Activated B cell treated with CpG ODN at 0.5 μM for 24 hours (primary cell): ENCODE measurements at places on chromosomes 1 and 21. TPM values are rescaled to one million over a fixed set of nuclear protein-coding genes. Genes with fewer than 3 reads are reported as not detected.
A peak's percentile ranks its signal among the peaks of the same experiment; 100 is the strongest.

- peaks cover 17% of the 10 kb centered on the region for H3K27me3 ChIP-seq
- H3K4me3 ChIP-seq = no peak overlapping the region
- H3K36me3 ChIP-seq = no peaks in the 10 kb centered on the region
- no peak for DNase-seq
- no peak overlapping the region for H3K27ac ChIP-seq
- no peaks in the 10 kb centered on the region for H3K4me1 ChIP-seq
These were observed 74.3 kb upstream of the COG2 start for GRCh38 chr1:230568008-230568407.

Gene SELENOF
- total RNA-seq = 172 TPM in 2 replicates

Gene XCL1
- total RNA-seq = not detected in 2 replicates

Gene SLC9C2
- not detected in 2 replicates for total RNA-seq

DNA sequence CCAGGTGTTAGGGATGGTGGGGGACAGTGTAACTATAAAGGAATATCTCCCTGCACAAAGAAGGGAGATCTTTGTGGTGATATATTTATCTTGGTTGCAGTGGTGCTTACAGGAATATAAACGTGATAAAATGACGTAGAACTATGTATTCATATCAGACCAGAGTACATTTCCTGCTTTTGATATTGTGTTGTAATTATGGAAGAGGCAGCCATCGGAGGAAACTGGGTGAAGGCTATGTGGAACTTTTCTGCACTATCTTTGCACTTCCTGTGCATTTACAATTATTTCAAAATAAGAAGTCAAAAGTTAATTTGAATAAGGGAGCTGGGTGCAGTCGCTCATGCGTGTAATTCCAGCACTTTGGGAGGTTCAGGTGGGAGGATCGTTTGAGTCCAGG, 37.6 kb downstream of the NDUFS5 start:
- H3K4me3 ChIP-seq = no peak overlapping the region
- no peak for DNase-seq
- no peaks in the 10 kb centered on the region for H3K36me3 ChIP-seq
- H3K4me1 ChIP-seq = peaks cover 6% of the 10 kb centered on the region
- H3K27ac ChIP-seq = no peak overlapping the region
- H3K27me3 ChIP-seq = no peaks in the 10 kb centered on the region

GRCh38 chr1:223820971-223821370, 24.8 kb downstream of the TP53BP2 start:
- no peak overlapping the region for H3K4me3 ChIP-seq
- peaks cover 38% of the 10 kb centered on the region for H3K4me1 ChIP-seq
- peaks cover 34% of the 10 kb centered on the region for H3K36me3 ChIP-seq
- H3K27me3 ChIP-seq = no peaks in the 10 kb centered on the region
- DNase-seq = no peak

Gene SERPINC1
- total RNA-seq = 0.24 TPM in 2 replicates

Gene IFI44
- total RNA-seq = 9.2 and 10.4 TPM in 2 replicates

GRCh38 chr1:204973449-204973848, 69.6 kb upstream of the CNTN2 start:
- peaks cover 22% of the 10 kb centered on the region for H3K27me3 ChIP-seq
- H3K4me1 ChIP-seq = peaks cover 11% of the 10 kb centered on the region
- no peak for DNase-seq
- H3K4me3 ChIP-seq = no peak overlapping the region
- no peak overlapping the region for H3K27ac ChIP-seq

- no peaks in the 10 kb centered on the region for H3K4me1 ChIP-seq
- DNase-seq = no peak
- no peaks in the 10 kb centered on the region for H3K27me3 ChIP-seq
- H3K4me3 ChIP-seq = no peak overlapping the region
- H3K36me3 ChIP-seq = no peaks in the 10 kb centered on the region
- no peak overlapping the region for H3K27ac ChIP-seq
These were observed 53.1 kb upstream of the CYYR1 start for GRCh38 chr21:26626187-26626586.

- peak; percentile 21 for DNase-seq
- H3K36me3 ChIP-seq = no peaks in the 10 kb centered on the region
- H3K4me3 ChIP-seq = peak within 1 kb of the TSS; percentile 79
- H3K4me1 ChIP-seq = peaks cover 8% of the 10 kb centered on the region
- no peak within 1 kb of the TSS for H3K27ac ChIP-seq
These were observed at the start of gene HUNK for GRCh38 chr21:31872452-31873274. Gene HUNK (plus strand): TSS chr21:31873020. CDS start chr21:31873675, 655 bp downstream.

DNA sequence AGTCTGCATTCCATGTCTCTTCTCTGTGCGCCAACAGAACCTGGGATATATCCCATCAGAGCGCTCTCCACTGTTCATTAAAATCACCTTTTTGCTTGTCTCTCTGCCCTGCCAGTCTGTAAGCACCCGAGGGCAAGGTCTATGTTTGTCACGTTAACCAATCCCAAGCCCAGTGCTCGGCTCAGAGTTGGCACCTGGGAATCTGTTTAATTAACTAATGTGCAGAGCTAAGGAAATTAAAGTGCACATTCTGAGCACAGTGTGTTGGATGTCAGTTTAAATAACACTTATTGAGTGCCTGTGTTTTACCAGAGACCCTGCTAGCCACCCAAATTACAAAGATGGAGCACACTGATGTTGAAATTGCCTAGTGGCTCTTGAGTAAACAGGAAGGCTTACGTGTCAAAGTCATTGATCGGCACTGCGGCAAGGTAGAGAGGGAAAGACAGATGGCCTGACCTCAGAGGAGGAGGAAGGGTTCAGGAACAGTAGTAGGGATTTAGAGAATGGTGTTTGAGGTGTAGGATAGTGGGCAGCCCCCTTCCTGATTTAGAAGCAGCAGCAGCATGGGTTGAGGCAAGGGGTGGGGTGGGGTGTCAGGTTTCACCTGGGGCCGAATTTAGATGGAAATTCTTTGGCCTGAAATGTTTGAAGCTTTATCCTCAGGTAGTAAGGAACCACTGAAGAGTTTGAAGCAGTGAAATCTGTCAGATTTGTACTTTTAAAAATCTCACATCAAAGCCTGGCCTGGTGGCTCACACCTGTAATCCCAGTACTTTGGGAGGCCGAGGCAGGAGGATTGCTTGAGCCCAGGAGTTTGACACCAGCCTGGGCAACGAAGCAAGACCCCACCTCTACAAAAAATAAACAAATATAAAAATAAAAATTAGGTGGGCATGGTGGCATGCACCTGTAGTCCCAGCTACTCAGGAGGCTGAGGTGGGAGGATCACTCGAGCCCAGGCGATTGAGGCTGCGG, 7.7 kb downstream of the ARMH1 start:
- H3K4me3 ChIP-seq = no peak overlapping the region
- DNase-seq = no peak
- no peaks in the 10 kb centered on the region for H3K36me3 ChIP-seq
- no peak overlapping the region for H3K27ac ChIP-seq
- no peaks in the 10 kb centered on the region for H3K27me3 ChIP-seq

Gene CREB3L4
- 9.4 and 10.2 TPM in 2 replicates for total RNA-seq

DNA sequence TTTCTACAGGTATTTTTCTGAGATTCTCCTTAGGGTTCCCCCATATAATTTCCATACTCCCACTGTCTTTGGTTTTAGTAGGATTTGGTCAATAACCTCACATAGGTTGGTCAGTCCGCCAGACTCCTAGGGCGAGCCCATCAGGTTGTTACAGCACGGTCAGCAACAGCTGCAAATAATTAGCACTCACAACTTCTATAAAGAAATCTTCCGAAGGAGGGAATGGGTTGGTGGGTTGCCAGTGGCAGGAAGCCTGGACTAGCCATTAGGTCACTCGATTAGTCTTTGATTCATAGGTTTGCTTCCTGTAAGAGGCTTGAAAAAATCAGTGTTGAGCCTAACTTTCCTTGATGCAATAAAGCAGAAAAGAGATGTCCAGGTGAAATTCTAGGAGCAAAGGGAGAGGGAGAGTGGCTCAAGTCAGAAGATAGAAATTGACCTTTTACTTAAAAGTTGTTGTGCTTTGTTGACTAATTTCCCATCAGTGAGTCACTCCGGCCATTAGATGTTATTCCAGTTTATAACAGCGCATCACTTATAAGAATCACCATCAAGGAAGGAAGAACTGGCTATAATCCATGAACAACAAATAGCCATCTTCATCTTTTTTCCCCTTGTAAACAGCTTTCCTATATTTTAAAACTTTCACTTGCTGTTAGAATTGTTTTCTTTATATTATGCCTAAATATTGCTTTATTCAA, 88.3 kb downstream of the TPR start:
- H3K4me1 ChIP-seq = no peaks in the 10 kb centered on the region
- no peaks in the 10 kb centered on the region for H3K36me3 ChIP-seq
- no peak overlapping the region for H3K4me3 ChIP-seq
- H3K27ac ChIP-seq = no peak overlapping the region
- peaks cover 14% of the 10 kb centered on the region for H3K27me3 ChIP-seq

DNA sequence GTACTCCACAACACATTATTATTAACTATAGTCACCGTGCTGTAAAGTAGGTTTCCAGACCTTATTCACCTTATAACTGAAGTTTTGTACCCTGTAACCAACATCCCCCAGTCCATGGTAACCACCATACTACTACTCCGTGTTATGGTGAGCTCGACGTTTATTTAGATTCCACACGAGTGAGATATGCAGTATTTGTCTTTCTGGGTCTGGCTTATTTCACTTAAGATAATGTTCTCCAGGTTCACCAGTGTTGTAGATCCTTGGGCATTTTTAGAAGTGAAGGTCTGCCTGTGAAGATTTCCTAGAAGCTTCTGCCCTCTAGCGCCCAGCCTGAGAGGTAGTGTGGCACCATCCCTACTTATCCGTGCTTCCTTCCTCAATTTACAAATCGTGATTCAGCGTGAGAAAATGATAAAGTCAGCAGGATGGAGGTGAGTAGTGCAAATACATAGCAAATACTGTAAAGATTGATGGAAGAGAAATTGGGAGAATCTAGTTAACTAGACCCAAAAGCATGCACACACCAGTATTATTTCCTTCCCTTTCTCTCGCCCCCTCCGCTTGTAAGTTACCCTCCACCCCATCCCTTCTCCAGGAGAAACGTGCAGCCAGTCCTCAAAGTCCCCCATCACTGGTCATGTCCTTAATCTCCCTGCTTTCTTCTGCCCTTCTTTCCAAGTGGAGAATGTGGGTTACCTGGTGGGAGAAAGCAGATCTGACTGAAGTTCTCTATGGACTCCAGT, 36.0 kb upstream of the DISC1 start:
- no peak overlapping the region for H3K4me3 ChIP-seq
- DNase-seq = no peak
- peaks cover 16% of the 10 kb centered on the region for H3K4me1 ChIP-seq
- H3K27me3 ChIP-seq = no peaks in the 10 kb centered on the region
- H3K36me3 ChIP-seq = no peaks in the 10 kb centered on the region

Gene SNAP47
- 24.2 and 24.3 TPM in 2 replicates for total RNA-seq

Gene GBP1
- 24.0 and 27.5 TPM in 2 replicates for total RNA-seq

GRCh38 chr1:43460988-43461693, 7.4 kb upstream of the HYI start:
- H3K27me3 ChIP-seq = peaks cover 14% of the 10 kb centered on the region
- H3K27ac ChIP-seq = no peak overlapping the region
- DNase-seq = no peak

Gene OLIG2
- total RNA-seq = not detected in 2 replicates

GRCh38 chr1:90580176-90580575, 136.9 kb downstream of the BARHL2 start:
- DNase-seq = no peak
- H3K4me3 ChIP-seq = no peak overlapping the region
- H3K27ac ChIP-seq = no peak overlapping the region

GRCh38 chr1:19452221-19452663, 33.1 kb downstream of the CAPZB start:
- H3K4me1 ChIP-seq = peaks cover 89% of the 10 kb centered on the region
- H3K36me3 ChIP-seq = peaks cover 31% of the 10 kb centered on the region
- H3K27ac ChIP-seq = no peak overlapping the region

- H3K4me1 ChIP-seq = peaks cover 55% of the 10 kb centered on the region
- H3K36me3 ChIP-seq = peaks cover 41% of the 10 kb centered on the region
- H3K27me3 ChIP-seq = no peaks in the 10 kb centered on the region
- DNase-seq = no peak
- H3K27ac ChIP-seq = peak overlapping the region; percentile 59
- no peak overlapping the region for H3K4me3 ChIP-seq
These were observed 11.5 kb downstream of the HIPK1 start for GRCh38 chr1:113940365-113941244.

- H3K4me3 ChIP-seq = no peak overlapping the region
- no peaks in the 10 kb centered on the region for H3K27me3 ChIP-seq
- no peak overlapping the region for H3K27ac ChIP-seq
- H3K4me1 ChIP-seq = peaks cover 8% of the 10 kb centered on the region
- peaks cover 31% of the 10 kb centered on the region for H3K36me3 ChIP-seq
These were observed 316.0 kb downstream of the VAV3 start for GRCh38 chr1:107649023-107649422.

Gene KMO
- total RNA-seq = 44.8 and 53.6 TPM in 2 replicates

DNA sequence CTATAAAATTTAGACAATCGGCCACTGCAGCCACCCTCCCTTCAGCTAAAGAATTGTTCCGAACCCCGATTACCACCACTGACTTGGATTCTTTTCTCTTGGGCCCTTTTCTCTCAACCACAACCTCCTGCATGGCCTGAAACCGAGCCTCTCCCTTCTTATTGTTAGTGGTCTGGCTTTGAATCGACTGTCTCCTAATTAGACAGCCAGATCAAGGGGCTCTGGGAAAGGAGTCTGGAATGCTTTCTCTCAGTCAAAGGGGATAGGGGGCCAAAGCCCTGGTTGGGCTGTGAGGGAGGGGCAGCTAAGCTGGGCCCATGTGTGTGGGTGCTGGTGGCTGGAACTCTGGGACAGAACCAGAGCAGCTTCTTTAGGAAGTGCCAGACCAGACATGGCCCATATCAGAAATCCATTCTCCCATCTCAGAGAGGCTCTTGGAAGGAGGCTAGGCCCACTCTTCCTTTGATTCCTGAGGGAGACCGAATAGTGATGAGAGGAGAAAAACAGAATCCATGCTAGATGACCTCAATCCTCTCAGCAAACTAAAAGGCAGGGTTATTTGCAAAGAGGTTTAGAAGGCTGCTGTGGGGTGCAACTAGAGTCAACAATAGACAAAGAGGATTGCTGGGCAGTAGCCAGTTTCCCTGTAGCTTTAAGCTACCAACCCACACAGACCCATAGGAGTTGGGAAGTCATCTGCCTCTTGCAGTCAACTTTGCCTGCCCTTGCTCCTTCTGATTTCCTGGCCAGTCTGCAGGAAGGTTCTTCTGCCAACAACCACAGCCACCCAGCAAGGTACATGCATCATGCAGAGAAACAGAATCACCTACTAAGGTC, 117.6 kb downstream of the AK5 start:
- peaks cover under 1% of the 10 kb centered on the region for H3K27me3 ChIP-seq
- no peak overlapping the region for H3K4me3 ChIP-seq
- no peaks in the 10 kb centered on the region for H3K36me3 ChIP-seq
- no peak overlapping the region for H3K27ac ChIP-seq

- peaks cover 4% of the 10 kb centered on the region for H3K4me1 ChIP-seq
- no peak for DNase-seq
- no peaks in the 10 kb centered on the region for H3K27me3 ChIP-seq
- no peak overlapping the region for H3K4me3 ChIP-seq
- H3K27ac ChIP-seq = no peak overlapping the region
- no peaks in the 10 kb centered on the region for H3K36me3 ChIP-seq
These were observed 55.2 kb downstream of the ATP1B1 start for GRCh38 chr1:169161496-169162194.

Gene FCRL4
- 6.3 and 6.7 TPM in 2 replicates for total RNA-seq

Gene KRTAP10-1
- total RNA-seq = not detected in 2 replicates
